ENCODE measurements at places on chromosomes 11 and 22.

- no peak for DNase-seq
These were observed 8.9 kb downstream of the EHBP1L1 start for GRCh38 chr11:65584723-65585171.

GRCh38 chr11:131486937-131487635 lies 116.7 kb downstream of the NTM start:
- no peak for DNase-seq

- DNase-seq, result no peak
These were observed 4.0 kb downstream of the KCNJ1 start for GRCh38 chr11:128862908-128863660.

DNA sequence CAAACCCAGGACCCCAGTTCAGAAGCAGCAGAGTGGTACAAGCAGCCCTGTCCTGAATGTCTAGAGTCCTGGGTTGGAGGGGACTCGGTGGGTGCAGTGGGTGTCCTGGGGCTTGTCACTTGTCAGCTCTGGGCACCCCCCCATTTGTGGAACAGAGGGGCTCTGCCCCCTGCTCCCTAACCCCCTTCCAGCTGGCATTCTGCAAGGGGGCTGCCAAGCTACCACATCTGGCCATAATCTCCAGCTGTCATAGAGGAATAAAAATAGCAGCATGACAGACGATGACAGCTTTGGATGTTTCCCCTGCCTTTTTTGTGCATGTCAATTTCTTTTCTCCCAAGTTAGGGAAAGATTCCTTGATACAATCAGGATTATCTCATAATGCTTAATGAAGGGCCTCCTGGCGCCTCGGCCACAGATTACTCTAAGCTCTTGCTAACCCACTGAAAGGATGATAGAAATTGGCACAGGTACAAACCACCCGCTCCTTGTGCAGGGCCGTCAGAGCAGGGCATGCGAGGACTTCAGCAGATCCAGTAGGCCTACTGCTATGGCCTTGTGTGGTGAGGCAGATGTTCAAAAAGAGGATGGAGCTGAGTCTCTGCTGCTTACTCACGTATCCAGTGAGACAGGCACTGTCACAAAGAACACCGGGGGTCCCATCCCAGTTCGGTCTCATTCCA lies 83.0 kb downstream of the ISX start:
- no peak for DNase-seq

DNA sequence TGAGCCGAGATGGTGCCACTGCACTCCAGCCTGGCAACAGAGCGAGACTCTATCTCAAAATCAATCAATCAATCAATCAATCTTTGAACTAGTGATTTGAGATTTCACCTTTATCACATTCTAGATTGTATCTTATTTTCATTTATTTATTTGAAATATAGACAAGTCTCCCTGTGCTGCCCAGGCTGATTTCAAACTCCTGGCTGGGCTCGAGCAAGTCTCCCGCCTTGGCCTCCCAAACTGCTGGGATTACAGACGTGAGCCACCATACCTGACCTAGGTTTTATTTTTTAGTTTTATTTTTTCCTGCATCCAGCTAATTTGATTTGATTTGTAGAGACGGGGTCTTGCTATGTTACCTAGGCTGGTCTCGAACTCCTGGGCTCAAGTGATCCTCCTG lies 17.1 kb downstream of the F2 start:
- no peak for DNase-seq

DNA sequence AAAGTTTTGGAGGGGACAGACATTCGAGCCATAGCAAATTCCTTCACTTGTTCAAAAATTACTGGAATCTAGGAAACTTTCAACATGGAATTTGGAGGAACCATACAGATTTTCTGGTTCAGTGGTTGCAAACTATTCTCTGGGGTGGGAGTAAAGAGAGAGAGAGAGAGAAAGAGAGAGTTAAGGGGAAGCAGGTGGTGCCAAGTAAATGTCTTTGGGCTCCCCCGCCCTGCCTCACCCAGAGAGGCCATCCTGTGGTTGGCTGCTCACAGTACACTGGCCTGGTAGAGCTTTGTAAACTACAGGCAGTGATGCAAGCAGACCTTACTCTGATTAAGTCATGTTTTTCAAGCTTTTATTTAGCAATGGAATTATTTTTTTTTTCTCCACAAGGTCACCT lies 82.6 kb downstream of the ADAMTS15 start:
- no peak for DNase-seq

GRCh38 chr11:65554057-65554818 lies 3.9 kb downstream of the LTBP3 start:
- no peak for DNase-seq

- no peak for DNase-seq
These were observed 64.6 kb downstream of the PPFIBP2 start for GRCh38 chr11:7578276-7578955.

- peak; percentile 69 for DNase-seq
These were observed 17.9 kb downstream of the KCNE3 start for GRCh38 chr11:74449369-74449931.

- DNase-seq, result no peak
These were observed 35.6 kb downstream of the RNF169 start for GRCh38 chr11:74784234-74784633.

DNA sequence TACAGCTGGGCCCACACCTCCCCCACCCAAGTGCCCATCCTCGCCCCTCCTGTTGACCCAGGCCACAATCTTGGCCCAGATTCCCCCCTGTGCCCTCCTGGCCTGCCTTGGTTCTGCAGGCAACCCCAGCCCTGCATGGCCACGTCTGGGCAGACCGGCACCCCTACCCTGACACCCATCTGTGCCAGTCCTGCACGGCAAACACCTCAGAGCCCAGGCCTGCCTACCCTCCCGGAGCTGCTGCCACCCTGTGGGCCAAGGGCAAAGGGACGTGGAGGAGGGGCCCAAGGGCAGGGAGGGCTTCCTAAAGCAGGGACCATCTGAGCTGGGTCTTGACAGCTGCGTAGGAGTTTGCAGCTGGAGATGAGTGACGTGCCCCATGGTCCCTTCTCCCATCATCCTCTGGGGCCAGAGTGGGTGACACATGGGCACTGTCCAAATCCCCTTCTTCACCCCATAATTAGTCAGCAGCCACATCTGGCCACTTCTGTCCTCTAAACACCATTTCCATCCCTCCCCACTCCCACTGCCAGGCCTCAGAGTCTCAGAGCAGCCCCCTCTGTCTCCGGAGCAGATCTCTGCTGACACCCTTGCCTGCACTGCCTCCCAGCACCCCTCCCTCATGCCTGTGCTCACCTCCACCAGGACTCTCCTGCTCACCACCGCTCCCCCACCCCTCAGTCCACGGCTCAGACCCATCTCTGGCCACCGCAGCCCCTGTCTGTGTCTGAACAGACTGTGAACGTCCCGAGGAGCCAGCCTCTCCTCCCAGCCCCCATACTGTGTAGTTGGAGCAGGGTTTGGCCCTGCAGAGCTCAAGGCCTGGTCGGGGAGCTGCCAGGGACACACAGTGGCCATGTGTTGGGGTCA lies 35.6 kb upstream of the PPARA start:
- no peak for DNase-seq

Data from HEK293T (cell line).